Activated CD8-positive, alpha-beta memory T cell treated with anti-CD3 and anti-CD28 coated beads for 1 hour (primary cell): ENCODE measurements at places on chromosomes 1 and 21.

GRCh38 chr1:21586222-21586621 lies 77.0 kb downstream of the ALPL start:
- no peak for DNase-seq

DNA sequence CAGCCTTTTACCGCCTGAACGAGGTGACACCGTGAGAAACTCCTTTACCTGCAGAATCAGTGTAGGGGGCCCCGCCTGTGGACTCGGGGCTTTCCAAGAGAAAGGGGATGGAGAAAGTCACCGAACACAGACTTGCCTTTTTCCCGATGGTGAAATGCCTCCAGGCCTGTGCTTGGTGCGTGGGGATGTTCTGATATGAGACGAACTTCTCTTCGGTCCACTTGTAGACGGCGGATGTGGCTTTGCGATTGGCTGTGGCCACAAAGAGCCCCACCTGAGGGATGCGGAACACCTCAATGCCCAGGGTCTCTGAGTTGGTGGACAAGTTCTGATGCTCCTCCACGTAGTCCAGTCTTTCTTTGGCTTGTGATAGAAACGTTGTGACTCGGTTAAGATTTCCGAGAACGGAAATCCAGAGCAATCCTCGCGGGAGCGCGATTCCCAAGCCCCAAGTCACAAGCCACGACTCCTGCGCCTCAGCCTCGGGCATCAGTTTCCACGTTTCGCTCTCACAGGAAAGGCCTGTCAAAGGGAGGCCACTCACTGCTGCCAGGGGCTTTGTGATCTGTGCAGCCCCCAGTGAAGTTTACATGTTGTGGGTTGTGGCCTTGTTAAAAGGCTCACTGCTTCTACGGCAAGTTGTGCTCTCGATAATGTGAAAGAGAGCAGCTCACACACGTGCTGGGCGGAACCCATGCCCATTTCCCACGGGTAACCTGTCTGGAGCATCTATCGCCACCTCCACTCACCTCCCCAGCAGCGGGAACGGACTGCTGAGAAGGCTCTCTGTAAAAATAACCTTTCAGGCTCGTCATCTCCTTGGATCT lies 12.6 kb downstream of the KRTAP10-1 start:
- no peak for DNase-seq

GRCh38 chr1:211327346-211327921 lies 801 bp downstream of the TRAF5 start:
- DNase-seq, result no peak

DNA sequence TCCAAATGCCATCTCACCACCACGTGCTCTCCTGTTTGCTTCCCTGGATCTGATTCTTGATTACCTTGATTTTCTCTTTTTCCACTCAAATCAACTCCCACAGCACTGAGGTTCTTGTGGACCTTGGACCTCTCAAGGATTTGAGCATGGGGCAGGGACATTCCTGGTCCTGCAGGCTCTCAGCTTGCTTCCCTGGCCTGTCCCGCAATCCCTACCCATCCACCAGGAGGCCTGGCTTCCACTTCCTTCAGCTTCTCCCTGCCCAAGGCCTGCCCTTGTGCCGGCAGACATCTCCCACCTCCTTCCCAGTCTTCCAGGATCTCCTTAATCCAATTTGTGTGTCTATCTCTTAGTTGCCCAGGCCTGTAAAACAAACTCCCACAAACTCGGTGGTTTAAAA lies 21.6 kb downstream of the PLA2G2A start:
- no peak for DNase-seq

DNA sequence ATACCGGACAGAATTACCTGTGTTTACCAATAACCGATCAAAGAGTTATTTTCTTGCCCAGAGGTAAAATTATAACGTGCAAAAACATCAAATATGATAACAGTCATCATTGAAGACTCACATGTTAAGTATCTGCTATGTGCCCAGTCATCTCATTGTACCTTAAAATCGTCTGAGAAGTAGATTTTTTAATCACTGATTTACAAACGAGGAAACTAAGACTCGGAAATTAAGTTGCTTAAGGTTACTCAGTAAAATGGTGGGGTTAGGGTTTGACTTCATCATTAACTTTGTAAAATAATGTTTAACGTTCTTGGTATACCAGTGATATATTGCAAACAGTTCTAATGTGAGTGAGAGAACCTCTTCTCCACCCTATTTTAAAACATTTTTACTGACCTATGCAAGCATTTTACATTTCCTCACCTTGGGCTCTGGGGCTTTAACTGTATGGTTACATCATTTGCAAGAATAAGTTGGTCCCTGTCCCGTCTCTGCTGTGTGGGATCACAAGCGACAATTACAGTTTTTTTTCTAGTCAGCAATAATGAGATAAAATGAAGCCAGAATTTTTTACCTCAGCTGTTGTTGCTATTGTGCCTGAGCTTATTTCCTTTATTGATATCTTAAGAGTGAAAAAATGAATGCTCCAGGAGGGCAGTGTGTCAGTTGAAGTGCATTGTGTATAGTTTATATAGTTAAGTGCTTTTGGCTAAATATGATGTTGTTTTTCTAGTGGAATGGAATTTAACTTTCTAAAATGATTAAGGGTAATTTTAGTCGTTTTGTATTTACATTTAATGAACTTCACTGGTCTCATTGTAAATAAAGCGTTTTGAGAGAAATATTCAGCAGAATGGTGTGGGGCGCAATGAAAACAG lies 2.7 kb downstream of the RPRD2 start:
- no peak for DNase-seq

DNA sequence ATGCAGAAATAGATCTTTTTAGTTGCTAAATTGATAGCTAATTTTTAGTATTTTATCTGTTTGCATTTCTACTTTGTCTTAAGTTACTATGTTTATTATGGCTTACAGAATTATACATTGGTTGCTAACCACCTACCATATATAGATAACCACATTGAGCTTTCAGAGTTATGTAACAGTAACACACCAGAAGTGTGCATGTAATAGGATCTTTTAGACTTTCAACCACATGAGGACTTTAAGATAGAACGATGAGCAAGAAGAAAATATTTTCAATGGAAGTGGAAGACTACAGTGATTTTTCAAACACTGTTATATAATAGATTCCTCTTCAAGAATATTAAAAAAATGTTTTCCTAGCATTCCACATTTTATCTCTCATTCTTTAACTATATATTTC lies 28.8 kb downstream of the TOR1AIP1 start:
- no peak for DNase-seq

DNA sequence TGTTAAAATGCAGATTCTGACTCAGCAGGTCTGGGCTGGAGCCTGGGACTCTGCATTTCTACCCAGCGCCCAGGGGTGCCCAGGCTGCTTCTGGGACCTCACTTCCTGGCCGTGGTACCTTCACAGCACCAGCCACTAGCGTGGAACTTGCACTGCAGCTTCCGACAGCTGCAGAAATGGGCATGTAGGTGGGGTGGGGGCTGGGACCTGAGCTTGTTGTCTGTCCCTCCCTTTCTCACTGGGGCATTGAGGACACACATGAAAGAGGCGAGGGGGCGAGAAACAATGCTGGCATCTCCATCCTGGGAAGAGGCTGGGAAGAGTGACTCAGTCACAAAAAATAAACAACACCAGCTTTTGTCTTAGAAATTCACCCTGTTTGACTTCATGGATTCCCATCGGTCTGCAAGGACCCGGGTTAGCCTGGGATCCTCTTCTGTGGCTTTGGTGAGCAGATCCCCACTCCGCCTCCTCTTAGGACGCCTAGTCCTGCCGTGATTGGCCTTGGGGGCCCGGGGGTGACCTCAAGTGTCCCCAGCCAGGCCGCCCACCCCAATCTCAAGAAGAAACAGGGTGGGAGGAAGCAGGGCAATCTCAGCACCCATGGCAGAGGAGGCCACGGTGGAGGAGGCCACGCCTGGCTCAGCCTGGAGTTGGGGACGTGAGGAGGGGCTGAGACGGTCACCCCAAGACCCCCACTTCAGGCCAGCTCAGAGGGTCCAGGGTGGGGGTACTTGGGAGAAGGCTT lies 29.9 kb upstream of the POFUT2 start:
- DNase-seq, result no peak
